ENCODE measurements at places on chromosomes 12 and 14. TPM values are rescaled to one million over a fixed set of nuclear protein-coding genes. Genes with fewer than 3 reads are reported as not detected.

The KLRB1 gene
- not detected for total RNA-seq

The BICD1 gene
- total RNA-seq: 10.6 TPM

The CNOT2 gene
- 48.8 TPM for total RNA-seq

The RAPGEF3 gene
- total RNA-seq: 9.8 TPM

GRCh38 chr14:56552615-56553014 lies 27.0 kb upstream of the TMEM260 start:
- H3K27me3 ChIP-seq: peaks cover 10% of the 10 kb centered on the region
- no peak overlapping the region for H3K4me3 ChIP-seq
- no peak overlapping the region for H3K27ac ChIP-seq
- DNase-seq: no peak
- no peaks in the 10 kb centered on the region for H3K36me3 ChIP-seq
- H3K4me1 ChIP-seq: no peaks in the 10 kb centered on the region

GRCh38 chr12:65430006-65430405 lies 151.5 kb downstream of the MSRB3 start:
- no peaks in the 10 kb centered on the region for H3K27me3 ChIP-seq
- no peaks in the 10 kb centered on the region for H3K36me3 ChIP-seq
- no peak for DNase-seq
- no peak overlapping the region for H3K4me3 ChIP-seq
- H3K4me1 ChIP-seq: no peaks in the 10 kb centered on the region

DNA sequence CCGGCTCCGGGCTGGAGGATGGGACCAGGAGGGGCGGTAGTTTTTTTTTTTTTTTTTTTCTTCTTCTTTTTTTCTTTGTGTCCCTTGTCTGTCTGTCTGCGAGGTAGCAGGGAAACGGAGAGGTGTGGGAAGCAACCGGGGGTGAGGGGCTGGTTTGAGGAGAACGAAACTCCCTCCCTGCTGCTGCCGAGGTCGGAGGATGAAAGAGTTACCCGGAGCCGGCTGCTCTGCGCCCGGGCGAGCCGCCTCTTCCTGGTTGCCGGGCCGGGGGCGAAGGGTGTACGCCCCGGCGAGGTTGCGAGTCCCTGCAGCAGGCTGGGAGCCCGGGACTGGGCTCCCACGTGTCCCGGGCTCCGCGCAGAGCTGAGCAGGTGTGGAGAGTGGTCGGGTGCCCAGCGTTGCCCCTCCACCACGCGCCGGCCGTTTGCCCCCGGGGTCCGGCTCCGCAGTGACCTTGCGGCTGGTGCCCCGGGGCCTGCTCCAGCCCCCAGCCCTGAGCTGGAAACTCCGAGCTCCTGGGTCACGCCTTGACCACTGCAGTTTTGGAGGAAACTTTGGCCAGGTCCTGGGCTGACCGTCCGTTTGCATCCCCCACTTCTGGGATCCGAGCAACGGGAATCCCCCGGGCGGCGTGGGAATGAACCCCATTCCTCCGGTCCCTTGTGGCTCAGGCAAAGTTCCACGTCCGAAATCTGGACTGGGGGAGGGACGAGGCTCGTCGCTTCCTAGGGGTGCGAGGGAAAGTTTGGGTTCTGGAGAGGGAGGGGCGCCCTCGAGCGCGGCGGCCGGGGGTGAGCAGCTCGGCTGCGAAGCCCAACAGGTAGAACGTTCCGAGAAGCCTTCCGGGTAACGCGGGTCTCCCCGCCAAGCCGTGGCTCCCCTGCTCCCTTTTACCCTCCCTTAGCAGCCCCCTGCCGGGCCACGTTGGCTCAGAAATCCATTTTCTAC lies 1.3 kb downstream of the CHST11 start:
- peaks cover 42% of the 10 kb centered on the region for H3K4me1 ChIP-seq
- H3K27me3 ChIP-seq: no peaks in the 10 kb centered on the region
- peak overlapping the region; percentile 36 for H3K27ac ChIP-seq
- H3K4me3 ChIP-seq: peak overlapping the region; percentile 69
- no peaks in the 10 kb centered on the region for H3K36me3 ChIP-seq

Measured in adrenal gland (tissue), 19 donors.